ENCODE measurements at places on chromosomes 5 and 9. TPM values are rescaled to one million over a fixed set of nuclear protein-coding genes. Genes with fewer than 3 reads are reported as not detected.

GRCh38 chr9:137832191-137832700, 45.3 kb upstream of the CACNA1B start:
- peaks cover 17% of the 10 kb centered on the region for H3K36me3 ChIP-seq
- no peak for DNase-seq
- no peaks in the 10 kb centered on the region for H3K4me1 ChIP-seq
- no peak overlapping the region for H3K27ac ChIP-seq
- H3K27me3 ChIP-seq, result no peaks in the 10 kb centered on the region
- H3K4me3 ChIP-seq, result no peak overlapping the region

- no peak for DNase-seq
- peaks cover 5% of the 10 kb centered on the region for H3K4me1 ChIP-seq
- H3K36me3 ChIP-seq, result no peaks in the 10 kb centered on the region
- H3K27ac ChIP-seq, result peak overlapping the region; percentile 25
- no peaks in the 10 kb centered on the region for H3K27me3 ChIP-seq
- H3K4me3 ChIP-seq, result no peak overlapping the region
Observed at GRCh38 chr9:16202914-16203728, 650.3 kb downstream of the CCDC171 start.

GRCh38 chr9:32171339-32171738, 213.1 kb upstream of the ACO1 start:
- no peaks in the 10 kb centered on the region for H3K4me1 ChIP-seq
- no peak overlapping the region for H3K4me3 ChIP-seq
- no peak for DNase-seq
- H3K27me3 ChIP-seq, result no peaks in the 10 kb centered on the region
- no peaks in the 10 kb centered on the region for H3K36me3 ChIP-seq

- no peaks in the 10 kb centered on the region for H3K36me3 ChIP-seq
- H3K4me1 ChIP-seq, result peaks cover 2% of the 10 kb centered on the region
- H3K27ac ChIP-seq, result no peak overlapping the region
- H3K27me3 ChIP-seq, result peaks cover 5% of the 10 kb centered on the region
- H3K4me3 ChIP-seq, result no peak overlapping the region
- no peak for DNase-seq
Observed at GRCh38 chr5:141908796-141909195, 14.9 kb upstream of the DELE1 start.

Gene TIMD4
- total RNA-seq, result 7.5 TPM

GRCh38 chr5:387491-388265, 55.3 kb upstream of the EXOC3 start:
- peak; percentile 2 for DNase-seq
- H3K27ac ChIP-seq, result no peak overlapping the region
- H3K36me3 ChIP-seq, result no peaks in the 10 kb centered on the region

DNA sequence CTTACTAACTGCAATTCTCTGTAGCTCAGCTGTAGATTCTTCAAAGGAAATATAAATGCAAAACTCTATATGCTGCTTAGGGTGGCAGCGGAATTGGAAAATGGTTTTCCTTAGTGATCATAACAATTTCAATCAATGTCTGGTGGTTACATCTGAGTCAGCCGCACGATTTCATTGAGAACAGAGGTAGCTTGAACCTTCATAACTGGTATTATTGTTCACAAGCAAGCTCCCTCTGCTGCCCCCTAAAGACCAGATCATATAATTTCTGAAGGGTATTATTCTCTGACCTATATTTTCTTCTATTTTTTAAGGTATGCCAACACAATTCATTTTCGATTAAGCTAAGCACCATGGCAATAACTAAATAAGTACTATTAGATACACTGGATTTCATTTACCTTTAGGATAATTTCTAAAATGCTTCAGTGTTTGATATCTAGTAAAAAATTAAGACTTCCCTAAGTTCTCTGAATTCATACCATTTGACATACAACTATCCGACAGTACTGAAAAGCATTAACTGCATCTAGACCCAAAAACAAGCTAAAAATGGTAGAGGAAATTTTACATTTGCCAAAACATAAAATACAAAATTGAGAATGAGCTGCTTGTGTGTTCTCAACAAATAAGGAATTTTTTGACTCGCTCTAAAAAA, 181.1 kb upstream of the SPEF2 start:
- no peaks in the 10 kb centered on the region for H3K36me3 ChIP-seq
- no peak overlapping the region for H3K27ac ChIP-seq
- DNase-seq, result peak; percentile 7
- no peaks in the 10 kb centered on the region for H3K4me1 ChIP-seq

GRCh38 chr9:106478312-106478711, 384.7 kb upstream of the ZNF462 start:
- H3K36me3 ChIP-seq, result no peaks in the 10 kb centered on the region
- DNase-seq, result no peak
- no peaks in the 10 kb centered on the region for H3K27me3 ChIP-seq
- no peaks in the 10 kb centered on the region for H3K4me1 ChIP-seq
- H3K27ac ChIP-seq, result no peak overlapping the region

Gene TLR4
- 4.7 TPM for total RNA-seq

DNA sequence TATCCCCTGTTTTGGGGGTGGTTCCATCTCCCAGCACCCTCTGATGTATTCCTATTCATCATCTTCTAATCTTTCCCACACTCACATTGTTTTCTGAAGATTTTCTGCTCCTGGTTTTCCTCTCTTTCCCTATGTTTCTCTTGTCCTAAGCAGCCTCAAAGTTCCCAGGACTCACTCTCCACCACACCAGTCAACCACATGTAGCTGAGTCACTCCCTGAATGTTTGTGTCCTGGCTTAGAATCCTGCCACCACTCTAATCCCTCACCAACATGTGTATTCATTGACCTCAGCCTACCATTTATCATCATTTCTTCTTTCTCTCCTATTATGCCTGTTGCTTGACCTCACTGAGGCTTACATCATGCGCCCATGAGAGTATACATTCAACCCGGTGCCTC, 282.4 kb upstream of the ADAMTS16 start:
- H3K36me3 ChIP-seq, result no peaks in the 10 kb centered on the region
- H3K27ac ChIP-seq, result no peak overlapping the region
- H3K4me1 ChIP-seq, result no peaks in the 10 kb centered on the region

Gene PDCD1LG2
- total RNA-seq, result 1.4 TPM

Gene NOXA1
- 7.5 TPM for total RNA-seq

DNA sequence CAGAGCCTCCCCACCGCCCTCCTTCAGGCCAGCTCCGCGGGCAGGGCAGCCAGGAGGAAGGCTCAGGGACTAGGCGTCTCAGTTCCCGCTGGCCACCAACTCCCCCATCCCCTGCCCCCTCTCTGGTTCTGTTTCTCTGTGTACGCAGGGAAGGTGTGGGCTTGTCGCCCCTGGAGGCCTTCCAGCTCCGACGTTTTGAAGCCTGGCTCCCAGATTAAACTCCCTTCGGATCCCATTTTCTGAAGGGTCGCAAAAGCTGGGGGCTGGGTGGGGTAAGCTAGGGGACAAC, 346 bp downstream of the ATOX1 start:
- H3K27me3 ChIP-seq, result no peaks in the 10 kb centered on the region
- peak; percentile 7 for DNase-seq
- no peaks in the 10 kb centered on the region for H3K4me1 ChIP-seq
- H3K27ac ChIP-seq, result peak overlapping the region; percentile 77

DNA sequence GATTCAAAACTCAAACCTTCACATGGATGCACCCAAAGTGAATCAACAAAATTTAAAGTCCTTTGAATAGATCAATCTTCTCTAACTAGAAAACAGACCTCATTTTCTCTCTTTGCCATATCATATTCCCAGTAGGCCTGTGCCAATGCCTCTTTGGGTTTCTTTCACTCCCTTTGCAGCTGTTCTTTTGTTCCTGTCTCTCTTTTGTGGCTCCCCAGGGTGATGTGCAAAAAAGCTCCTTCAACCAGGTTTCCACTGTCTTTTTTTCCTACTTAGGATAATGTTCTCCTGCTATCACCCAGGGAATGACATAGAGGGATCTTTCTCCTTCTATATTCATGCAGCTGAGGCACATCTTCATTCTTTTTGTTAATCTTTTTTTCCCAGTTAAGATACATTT, 54.6 kb downstream of the MARCHF3 start:
- H3K4me1 ChIP-seq, result no peaks in the 10 kb centered on the region
- H3K4me3 ChIP-seq, result no peak overlapping the region
- DNase-seq, result no peak

Gene SLCO6A1
- 1.7 TPM for total RNA-seq

GRCh38 chr5:130198927-130199326, 294.7 kb downstream of the CHSY3 start:
- H3K4me3 ChIP-seq, result no peak overlapping the region
- H3K27ac ChIP-seq, result no peak overlapping the region
- no peaks in the 10 kb centered on the region for H3K4me1 ChIP-seq
- no peaks in the 10 kb centered on the region for H3K36me3 ChIP-seq
- no peak for DNase-seq
